ENCODE measurements at places on chromosomes 3 and 15.

DNA sequence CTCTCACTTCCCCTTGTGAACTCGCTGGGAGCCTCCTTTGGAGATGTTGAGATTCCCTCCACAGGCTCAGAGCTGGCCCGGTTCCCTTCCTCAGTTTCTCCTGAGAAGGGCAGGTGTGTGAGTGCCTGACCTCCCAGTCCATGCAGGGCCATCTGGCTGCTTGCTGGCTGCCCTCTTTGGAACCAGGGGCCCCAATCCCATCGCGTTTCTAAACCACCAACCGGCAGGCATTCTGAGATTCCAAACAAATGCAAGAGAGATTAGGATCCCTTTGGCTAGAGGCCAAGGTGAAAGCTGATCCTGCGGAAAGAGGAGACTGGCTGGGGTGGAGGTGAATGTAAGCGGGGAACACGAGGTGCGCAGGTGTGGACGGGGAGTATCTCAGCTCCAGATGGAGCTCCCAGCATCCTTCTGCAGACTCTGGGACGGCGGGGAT lies 2.9 kb upstream of the PRRT3 start:
- DNase-seq, result no peak

- no peak for DNase-seq
Observed at GRCh38 chr3:49352890-49353421, 5.2 kb downstream of the GPX1 start.

GRCh38 chr3:72632129-72632528 lies 216.1 kb downstream of the SHQ1 start:
- DNase-seq, result no peak

- no peak for DNase-seq
Observed at GRCh38 chr15:29379647-29380046, 110.0 kb upstream of the NSMCE3 start.

GRCh38 chr3:111989061-111989678 lies 9.6 kb upstream of the TAGLN3 start:
- DNase-seq, result peak; percentile 72

GRCh38 chr3:133570139-133570936 lies 3.1 kb upstream of the CDV3 start:
- DNase-seq, result peak; percentile 96

DNA sequence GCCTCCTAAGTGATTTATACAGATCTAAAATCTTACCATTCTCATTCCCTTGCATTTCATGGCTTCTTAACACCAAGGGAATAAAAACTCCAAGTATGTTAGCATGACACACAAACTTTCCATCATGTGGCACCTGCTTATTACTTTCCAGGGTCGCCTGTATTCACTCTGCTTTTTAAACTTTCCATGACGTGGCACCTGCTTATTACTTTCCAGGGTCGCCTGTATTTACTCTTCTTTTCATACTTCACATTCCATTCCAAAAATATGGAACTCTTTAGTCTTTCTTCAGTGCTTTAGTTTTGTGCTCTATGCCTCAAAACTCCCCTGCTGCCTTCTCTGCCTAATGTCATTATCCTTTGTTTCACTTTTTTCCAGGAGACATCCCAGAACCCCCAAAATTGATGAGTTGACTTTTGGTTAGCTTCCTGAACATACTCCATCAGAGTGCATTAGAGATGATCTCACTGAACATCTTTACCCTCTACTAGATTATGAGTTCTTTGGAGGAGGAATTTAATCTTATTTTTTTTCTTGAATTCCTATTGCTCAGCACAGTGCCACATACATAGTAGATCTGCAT lies 47.0 kb downstream of the CALML4 start:
- DNase-seq, result no peak

DNA sequence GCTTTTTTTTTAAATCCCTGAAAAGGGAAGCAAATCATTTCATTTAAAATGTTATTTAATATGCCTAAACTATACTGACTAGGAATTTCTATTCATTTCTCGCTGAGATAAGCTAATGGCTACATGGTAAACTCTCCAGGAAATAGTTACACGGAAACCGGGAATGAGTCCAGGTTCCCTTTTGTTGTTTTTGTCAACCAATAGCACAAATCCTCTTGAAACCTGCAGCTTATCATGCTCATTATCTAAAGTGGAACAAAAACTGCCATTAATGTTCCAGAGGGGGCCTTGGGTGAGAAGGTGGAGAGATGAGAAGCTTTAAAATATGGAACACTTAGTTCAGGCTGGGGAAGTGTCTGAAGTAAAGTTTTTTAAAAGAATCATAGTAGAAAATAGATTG lies 113.5 kb upstream of the ALCAM start:
- no peak for DNase-seq

Data from AG10803 (cell line).